ENCODE measurements at places on chromosomes 1 and 21.

GRCh38 chr1:215845234-215845891 is 278.3 kb downstream of the KCTD3 start:
- no peak for DNase-seq

- no peak for DNase-seq
Measured at GRCh38 chr1:201966171-201966570, 10.9 kb downstream of the TIMM17A start.

GRCh38 chr1:164702216-164702615 is 143.2 kb downstream of the PBX1 start:
- DNase-seq: no peak

- no peak for DNase-seq
Measured at GRCh38 chr1:211723273-211723672, 47.9 kb upstream of the NEK2 start.

DNA sequence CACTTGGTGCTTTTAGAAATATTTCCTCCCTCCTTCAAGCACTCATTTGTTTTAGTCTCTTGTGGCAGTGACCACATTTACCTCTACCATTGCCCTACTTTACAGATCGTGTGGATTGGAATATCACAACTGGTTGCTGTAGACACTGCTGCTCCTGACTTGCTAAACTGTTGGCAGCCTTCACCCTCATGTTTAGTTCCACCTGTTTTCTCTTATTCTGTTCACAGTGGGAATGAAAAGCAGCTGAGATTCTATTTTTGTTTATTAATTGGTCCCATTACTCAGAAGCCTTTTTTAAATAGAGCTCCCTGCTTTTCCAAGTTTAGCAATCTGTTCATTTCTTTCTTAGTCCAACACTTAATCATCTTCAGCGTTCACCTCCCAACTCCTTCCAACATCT is 308.9 kb downstream of the RWDD3 start:
- DNase-seq: no peak

- no peak for DNase-seq
Measured at GRCh38 chr21:25281134-25281533, 326.1 kb downstream of the MRPL39 start.

- DNase-seq: no peak
Measured at GRCh38 chr1:39827201-39827600, 38.5 kb upstream of the BMP8B start.

- no peak for DNase-seq
Measured at GRCh38 chr1:175599212-175599705, 144.1 kb downstream of the TNR start.

DNA sequence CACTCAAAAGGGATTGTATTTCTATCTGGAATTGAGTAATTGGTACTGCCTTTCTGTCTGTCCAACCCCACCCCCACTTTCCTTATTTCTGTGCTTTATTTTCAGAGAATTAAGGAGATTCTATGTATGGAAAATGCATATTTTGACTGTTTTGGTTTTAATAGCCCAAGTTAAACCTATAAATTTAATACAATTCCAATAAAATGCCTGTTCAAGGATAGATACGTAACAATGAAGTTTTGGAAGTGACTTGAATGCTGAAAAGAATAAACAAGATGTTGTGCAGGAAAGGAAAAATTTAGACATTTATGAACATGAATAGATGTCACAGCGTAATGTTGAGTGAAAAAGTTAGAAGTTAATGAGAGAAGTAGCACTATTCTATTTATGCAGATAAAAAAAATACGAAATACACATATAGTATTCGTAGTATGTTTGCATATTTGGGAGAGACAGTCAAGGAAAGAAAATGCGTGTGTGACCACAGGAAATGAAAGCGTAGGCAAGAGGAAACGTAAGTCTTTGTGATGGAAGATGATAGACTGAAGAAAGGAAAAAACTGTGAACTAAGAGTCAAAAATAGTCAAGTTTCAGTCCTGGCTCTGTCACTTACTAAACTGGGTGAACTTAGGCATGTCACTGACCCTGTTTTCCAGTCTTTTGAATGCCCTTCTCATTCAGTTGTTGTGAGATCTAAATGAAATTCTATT is 62.1 kb downstream of the MEF2D start:
- no peak for DNase-seq

GRCh38 chr1:196152975-196153374 is 455.3 kb downstream of the KCNT2 start:
- DNase-seq: no peak

GRCh38 chr1:198387587-198387986 is 152.9 kb downstream of the ATP6V1G3 start:
- no peak for DNase-seq

- DNase-seq: no peak
Measured at GRCh38 chr1:88610687-88611086, 73.4 kb upstream of the PKN2 start.
